ENCODE measurements at places on chromosomes 1 and 21.

- DNase-seq: no peak
Measured at GRCh38 chr1:12539320-12539704, 78.7 kb downstream of the DHRS3 start.

GRCh38 chr1:229900220-229900619 lies 166.8 kb upstream of the GALNT2 start:
- no peak for DNase-seq

GRCh38 chr1:17551755-17552234 lies 12.3 kb downstream of the ARHGEF10L start:
- DNase-seq: no peak

GRCh38 chr1:7703321-7704213 lies 67.5 kb upstream of the VAMP3 start:
- DNase-seq: no peak

GRCh38 chr1:6645018-6645417 lies 20.4 kb downstream of the THAP3 start:
- no peak for DNase-seq

DNA sequence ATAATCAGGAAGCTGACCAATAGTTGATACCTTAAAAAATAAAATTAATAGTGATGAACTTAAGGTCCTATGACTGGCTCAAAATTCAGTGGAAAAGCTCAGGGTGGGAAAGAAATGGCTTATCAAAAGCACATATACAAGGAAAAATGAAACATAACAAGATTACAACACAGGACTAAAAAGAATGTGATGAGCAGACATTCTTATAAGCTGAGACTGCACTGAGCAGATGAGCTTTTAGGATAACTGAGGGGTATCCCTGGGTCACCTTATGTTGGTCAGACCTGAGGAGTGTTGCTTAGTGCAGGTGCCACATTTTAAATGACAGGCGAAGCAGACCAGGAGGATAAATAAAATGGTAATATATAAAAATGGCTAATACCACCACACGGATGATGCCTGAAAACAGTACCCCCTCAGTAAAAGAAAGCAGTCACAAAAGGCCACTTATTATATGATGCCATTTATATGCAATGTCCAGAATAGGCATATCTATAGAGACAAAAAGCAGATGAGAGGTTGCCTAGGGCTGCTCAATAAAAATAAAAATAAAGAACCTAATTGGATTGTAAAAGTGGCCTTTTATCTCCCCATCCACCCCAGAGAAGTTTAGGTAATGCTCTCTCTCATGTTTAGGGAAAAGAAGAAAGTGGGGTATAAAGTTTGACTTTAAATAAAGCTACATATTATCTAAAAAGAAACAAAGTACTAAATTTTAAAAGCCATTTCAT lies 163.9 kb downstream of the SLC45A1 start:
- DNase-seq: no peak

GRCh38 chr1:92314024-92314423 lies 15.2 kb downstream of the RPAP2 start:
- no peak for DNase-seq
